ENCODE measurements at places on chromosomes 5 and 9.

GRCh38 chr9:6973762-6974161 is 216.0 kb downstream of the KDM4C start:
- no peak for DNase-seq

GRCh38 chr5:72383726-72384125 is 63.6 kb downstream of the PTCD2 start:
- no peak for DNase-seq

DNA sequence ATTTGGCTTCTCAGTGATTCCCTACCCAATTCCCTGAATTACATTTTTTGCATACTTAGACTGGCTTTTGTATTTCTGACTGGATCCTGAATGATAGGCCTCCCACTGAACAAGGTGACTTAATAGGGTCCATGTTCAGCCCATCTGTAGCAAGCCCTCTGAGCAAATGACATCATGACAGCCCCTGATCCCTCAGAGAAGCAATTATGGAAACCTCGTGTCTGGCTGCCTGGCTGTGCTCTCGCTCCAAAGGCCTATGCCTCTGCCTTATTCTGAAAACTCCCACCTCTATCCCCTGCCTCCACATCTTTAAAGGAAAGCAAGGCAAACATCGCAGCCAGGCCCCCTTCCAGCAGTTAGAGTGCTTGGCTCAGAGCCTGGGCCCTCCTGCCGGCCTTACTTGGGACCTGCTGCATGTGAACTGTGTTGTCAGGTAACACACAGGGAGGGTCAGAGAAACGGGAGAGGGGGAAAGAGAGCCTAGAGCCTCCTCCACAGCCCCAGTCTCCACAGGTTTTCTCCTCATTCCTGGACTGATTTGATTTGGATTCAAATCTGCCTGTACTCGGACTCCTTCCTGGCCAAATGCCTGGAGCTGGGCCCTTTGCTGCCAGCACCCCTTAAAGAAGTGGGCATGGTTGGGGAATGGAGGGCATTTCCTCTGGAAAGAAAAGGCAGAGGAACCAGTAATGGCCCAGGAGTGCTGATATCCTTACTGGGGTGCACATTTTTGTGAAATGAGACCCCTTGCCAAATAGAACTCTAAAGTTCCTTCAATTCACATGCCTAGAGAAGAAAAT is 3.8 kb downstream of the DCANP1 start:
- no peak for DNase-seq

- no peak for DNase-seq
Observed at GRCh38 chr9:88875400-88876120, 115.7 kb upstream of the S1PR3 start.

DNA sequence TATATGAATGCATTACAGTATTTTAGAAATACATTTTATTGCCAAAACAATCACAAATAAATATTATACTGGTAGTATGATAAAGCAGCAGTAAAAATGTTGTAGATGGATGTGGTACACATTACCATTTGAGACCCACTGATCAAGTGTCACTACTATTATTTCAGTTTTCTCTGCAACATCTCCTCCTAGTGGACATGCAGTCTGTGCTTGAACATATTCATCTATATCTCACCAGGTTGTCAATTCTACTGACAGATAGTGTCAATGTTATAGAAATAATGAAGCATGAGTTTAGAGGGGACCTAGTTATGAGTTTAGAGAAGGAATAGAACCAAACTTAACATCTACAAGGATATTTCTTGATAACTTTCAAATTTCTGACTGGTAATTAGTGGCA is 39.2 kb upstream of the ELOVL7 start:
- no peak for DNase-seq

GRCh38 chr9:129278391-129279237 is 100.6 kb upstream of the IER5L start:
- no peak for DNase-seq

DNA sequence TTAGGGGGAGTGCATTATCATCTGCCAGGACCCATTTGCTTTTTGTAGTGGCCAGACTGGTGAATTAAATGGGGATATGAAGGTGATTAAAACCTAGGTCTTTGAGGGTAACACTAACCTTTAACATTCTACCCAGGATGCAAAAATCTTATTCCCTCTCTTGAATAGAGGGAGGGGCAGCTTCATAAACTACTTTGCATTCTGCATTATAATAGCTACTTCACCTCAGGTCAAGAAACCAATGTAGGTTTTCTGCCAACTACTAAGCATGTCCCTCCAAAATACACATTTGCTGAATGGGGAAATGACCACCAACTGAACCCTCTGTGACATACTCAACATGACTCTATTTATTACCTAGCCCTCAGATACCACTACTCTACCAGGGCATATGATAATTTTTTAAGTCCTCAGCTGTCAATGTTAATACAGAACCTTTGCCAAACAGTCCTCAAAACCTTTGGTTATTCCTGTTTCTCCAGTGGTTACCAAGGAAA is 477.6 kb upstream of the CD180 start:
- no peak for DNase-seq

GRCh38 chr9:98860871-98861293 is 53.4 kb downstream of the GALNT12 start:
- no peak for DNase-seq

- no peak for DNase-seq
Observed at GRCh38 chr5:6291961-6292360, 86.4 kb downstream of the MED10 start.

DNA sequence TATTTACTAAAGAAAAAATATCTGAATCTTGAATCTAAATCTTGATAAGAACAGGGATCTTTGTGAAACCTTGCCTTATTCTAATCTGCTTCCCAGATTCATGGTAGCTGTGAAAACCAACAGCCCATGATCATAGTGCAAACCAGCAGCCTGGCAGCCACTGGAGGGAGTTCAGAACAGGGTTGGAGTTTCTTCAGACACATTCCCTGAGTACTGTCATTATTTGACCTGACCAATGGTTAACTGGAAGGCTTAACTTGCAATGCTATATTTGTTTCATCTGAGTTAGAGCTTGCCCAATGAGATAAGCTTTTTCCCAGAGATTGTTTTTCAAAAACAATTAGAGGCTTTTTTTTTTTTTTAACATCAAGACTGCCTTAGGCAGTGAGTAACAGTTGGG is 47.8 kb downstream of the LOX start:
- no peak for DNase-seq

DNA sequence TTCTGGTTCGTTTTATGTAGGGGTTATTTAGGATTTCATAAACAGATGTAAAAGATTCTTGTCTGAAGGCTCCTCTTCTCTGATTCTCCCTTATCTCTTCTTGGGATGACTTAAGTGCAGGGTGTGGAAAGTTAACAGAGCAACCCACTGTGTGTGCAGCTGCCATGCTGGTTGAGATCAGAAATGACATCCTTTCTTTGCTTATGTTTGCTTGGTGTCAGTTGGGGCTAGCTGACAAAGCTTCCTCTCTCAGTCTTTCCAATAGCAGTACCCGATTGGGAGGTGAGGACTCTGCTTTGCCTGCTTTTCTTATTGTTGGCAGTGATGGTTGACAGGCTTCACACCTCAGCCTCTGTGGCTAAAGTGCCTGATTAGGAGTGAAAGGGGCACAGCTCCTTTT is 26.5 kb downstream of the OGN start:
- no peak for DNase-seq

- no peak for DNase-seq
Observed at GRCh38 chr9:20662156-20662555, 21.9 kb upstream of the FOCAD start.

- no peak for DNase-seq
Observed at GRCh38 chr5:20056933-20057332, 68.9 kb upstream of the CDH18 start.

GRCh38 chr9:108213511-108213910 is 642.3 kb downstream of the ACTL7B start:
- no peak for DNase-seq

DNA sequence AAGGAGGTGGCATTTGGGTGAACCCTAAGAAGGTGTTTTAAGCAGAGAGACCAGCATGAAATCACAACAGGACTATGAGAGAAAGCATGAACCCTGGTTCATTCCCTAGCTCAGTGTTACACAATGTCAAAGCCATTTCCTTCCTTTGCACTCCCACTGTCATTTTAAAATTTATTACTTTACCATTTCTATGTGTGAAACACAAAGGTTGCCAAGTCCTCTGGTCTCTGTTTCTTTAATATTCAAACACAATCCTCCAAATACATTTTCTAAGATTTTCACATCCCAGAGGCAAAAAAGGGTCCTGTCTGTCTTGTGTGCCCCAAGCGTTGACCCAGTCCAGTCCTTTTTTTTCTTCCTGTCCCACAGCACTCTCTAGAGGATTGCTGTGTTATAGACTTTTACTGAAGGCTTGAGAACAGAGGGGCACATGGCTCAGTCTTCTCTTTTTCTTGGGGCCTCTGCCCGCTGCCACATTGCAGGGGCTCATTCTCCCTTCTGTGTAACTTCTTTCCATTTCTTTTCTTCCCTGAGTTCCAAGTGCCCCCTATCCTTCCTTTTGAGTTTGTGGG is 78.6 kb upstream of the SLC28A3 start:
- no peak for DNase-seq

GRCh38 chr9:87259543-87260518 is 237.8 kb upstream of the DAPK1 start:
- no peak for DNase-seq

DNA sequence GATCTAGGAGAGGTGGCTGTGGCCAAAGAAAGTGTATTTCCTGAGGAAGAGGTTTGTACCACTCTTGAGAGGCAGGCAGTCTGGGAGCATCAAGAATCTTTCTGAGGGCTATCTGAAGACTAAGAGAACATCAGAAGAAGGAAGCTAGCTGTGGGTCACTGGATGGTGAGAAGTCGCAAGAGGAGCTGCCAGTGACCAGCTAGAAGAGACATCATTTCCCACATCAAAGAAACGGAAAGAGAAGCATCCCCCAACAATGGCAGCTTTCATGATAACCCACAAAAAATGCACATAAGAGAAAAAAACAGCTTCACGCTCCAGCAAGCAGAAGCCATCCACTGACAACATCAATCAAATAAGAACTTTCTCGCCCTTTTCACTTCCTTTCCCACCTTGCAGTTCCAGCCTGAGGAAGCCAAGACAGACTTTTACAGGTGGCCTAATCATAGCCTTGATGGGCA is 25.0 kb upstream of the CEP78 start:
- DNase-seq: peak; percentile 12

DNA sequence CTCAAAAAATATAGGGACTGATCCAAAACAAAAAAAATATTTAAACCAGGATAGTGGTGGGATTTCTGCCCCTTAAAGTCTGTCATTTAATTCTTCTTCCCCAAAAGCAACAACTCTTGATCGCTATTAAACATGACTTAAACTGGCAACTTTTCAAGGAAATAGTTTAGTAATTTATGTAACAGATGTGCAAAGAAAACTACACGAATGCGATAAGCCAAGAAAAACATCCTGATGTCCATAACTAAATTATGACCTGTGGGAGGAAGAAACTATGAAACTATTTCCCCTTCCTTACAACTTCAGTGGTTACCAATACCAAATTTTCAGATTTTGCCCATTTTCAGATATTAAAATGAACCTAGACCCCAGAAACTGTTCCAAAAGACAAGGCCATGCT is 31.5 kb downstream of the CLINT1 start:
- DNase-seq: no peak

GRCh38 chr5:176532795-176533194 is 4.4 kb downstream of the RNF44 start:
- DNase-seq: no peak

GRCh38 chr9:100352201-100352726 is 478 bp downstream of the TEX10 start:
- peak; percentile 30 for DNase-seq

DNA sequence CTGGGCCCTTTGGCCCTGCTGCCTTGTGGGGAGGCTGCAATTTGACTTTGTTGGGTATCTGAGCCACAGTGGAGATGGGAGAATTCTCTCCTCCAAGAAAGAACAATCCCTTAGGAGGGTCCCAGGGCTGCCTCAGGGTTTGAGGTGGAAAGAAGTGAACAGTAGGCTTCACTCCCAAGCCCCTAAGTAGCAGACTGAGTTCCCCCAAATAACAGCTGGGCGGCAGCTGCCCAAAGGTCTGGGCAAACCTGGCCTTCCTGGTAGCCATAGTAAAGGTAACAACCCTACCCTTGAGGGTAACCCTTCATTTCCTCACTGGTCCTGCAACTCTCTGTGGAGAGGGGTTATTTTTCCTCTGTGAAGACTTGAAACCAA is 746 bp downstream of the RGS3 start:
- DNase-seq: no peak

DNA sequence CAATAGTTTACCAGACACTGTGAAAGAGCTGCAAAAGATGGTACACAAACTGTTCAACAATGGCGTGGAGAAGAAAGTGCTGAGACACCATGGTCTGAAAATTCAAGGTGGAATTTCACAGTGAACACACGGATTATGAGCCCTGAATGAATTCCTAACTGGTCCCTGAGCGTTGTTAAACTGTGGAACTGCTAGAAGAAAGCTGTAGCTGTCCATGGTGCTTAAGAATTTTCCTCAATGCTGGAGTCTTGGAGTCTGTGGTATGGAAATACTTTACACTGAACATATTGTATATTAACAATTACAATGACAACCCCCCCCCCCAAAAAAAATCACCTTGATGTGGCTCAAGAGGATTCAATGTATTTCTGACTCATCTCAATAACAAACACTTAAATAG is 68.5 kb downstream of the SLC24A2 start:
- DNase-seq: no peak

- DNase-seq: no peak
Observed at GRCh38 chr5:92019376-92019990, 636.4 kb upstream of the ARRDC3 start.

- DNase-seq: no peak
Observed at GRCh38 chr5:127007522-127007921, 22.8 kb downstream of the MARCHF3 start.

DNA sequence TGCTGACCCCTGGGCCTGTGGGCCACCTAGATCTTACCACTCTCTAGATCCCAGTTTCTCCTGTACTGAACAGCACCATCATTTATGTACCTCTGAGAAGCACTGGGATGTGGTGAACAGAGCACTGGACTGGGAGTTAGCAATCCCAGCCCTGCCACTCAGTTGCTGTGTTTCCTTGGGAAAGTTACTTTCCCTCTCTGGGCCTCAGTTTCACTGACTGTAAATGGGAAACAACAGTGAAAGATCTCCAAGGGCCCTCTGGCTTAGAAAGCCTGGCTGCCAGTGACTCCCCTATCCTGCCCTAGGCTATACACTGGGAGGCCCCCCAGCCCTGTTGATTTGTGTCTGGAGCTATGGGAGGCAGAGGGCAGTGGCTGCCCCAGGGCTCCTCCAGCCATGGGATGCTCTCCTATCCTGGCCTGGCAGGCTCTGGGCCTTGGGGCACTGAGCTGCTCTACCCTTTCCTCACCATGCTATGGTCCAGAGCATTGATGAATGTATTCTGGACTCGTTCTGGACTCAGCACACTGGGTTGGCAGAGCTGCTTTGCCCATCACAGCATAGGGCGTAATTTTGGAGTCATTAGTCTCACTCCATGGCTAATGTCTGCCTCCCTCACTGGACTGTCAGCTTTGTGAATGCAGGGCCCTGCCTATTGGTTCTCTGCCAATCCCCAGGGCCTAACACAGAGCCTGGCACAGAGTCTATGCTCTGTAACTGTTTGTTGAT is 99.3 kb downstream of the RGS3 start:
- no peak for DNase-seq

- DNase-seq: no peak
Observed at GRCh38 chr9:115393976-115394775, 276.2 kb upstream of the TNC start.

Measured in GM12892 (cell line).